Epithelial cell of proximal tubule (primary cell): ENCODE measurements at places on chromosomes 2 and 18. TPM values are rescaled to one million over a fixed set of nuclear protein-coding genes. Genes with fewer than 3 reads are reported as not detected.

- DNase-seq: no peak
Observed at GRCh38 chr2:32166115-32166574, 481 bp downstream of the SLC30A6 start.

DNA sequence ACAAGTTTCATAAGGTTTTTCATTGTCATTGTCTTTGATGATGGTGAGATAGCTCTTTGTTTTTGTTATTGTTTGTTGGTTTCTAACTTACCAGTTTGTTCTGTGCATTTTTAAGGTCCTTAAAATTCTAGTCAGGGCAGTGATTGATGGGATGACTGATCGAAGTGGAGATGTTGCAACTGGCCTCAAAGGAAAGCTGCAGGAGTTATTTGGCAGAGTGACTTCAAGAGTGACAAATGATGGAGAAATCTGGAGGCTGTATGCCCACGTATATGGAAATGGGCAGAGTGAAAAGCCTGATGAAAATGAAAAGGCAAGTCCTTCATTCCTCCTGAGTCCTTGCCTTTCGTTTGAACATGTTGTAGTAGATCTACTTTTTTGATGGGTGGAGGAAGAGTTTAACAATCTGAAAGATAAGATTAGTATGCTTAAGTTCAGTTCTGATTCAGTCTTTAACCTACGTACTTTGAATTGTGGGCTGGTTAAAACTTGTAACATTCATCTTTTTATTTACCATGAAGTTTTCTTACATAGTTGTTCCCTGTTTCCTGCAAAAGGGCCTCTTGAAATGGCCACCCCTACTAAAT is 135.8 kb upstream of the LTBP1 start:
- DNase-seq: no peak

DNA sequence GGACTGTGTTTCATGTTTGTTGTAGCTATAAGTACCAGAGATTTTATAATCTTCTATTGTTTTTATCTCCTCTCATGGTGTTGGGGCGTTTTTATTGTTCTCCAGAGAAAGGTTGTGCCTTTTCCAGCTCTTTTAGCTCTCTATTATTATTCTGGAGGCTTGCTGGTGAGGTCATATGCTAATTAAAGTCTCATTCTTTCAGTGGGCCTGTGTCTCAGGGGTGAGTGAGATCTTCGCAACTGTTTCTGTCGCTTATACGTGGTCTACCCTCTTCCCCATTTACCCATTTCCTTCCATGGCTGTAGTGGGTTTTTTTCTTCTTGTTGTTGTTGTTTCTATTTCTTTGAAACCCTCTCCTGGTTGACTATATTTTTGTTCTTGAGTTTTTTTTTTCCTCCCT is 584.9 kb downstream of the TMEM182 start:
- DNase-seq: no peak

ALPI gene
- total RNA-seq: not detected in 2 replicates

ATIC gene
- total RNA-seq: 58.3 and 77.2 TPM in 2 replicates

SPC25 gene
- total RNA-seq: 39.7 and 42.1 TPM in 2 replicates
